ENCODE measurements at places on chromosomes 5 and 9.

DNA sequence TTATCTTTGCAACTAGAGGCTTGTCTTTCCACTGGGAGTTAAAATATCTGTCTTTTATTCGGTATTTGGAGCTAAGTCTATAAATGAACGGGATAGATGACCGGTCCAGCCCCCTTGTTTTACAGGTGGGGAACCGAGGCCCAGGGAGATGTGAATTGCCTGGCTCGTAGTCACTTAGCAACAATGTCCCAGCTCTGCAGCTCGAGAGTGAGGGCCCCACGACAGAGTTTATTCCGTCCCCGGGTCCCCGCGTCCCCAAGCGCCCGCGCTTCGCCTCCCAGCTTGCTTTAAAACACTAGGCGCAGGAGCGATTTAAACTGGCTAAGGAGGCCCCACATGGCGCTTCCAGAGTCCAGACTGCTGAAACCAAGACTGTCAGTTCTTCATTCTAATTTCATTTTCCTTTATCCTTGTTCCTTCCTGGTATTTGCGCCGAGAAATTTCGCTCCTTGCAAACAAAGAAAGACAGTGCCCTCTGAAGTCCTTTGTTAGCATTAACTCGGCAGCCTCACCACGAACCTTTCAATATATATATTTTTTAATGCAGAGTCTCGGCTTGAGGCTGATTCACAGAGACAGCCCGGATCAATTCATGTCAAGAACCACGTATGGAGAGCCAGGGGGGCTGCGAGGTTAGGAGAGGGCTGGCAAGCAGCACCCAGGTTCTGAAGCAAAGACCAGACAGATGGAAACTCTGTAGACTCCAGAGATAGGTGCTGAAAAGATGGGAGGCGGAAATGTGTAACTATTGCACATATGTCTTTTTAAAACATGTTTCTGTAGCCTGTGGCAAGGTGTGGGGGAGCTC, 1.4 kb upstream of the ENC1 start:
- DNase-seq, result peak; percentile 80

DNA sequence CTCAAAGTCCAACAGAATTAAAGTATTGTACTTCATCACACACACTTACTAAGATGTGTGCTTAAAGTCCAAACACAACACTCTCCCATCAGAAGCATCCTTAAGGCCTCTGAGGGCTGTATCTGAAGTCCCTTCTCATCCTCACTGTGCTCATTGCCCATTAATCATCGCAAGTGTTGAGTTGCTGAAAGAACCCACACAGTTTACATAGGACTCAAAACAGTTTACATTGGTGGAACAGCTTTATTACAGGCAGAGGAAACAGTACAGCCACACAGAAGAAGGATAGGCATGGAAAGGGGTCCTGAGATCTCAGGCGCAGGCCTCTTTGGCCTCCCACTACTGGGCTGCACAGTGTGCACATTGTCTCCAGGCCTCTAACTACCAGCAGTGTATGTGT, 113.4 kb downstream of the CMYA5 start:
- DNase-seq, result no peak

GRCh38 chr5:147411359-147412319, 98.2 kb downstream of the DPYSL3 start:
- DNase-seq, result no peak

DNA sequence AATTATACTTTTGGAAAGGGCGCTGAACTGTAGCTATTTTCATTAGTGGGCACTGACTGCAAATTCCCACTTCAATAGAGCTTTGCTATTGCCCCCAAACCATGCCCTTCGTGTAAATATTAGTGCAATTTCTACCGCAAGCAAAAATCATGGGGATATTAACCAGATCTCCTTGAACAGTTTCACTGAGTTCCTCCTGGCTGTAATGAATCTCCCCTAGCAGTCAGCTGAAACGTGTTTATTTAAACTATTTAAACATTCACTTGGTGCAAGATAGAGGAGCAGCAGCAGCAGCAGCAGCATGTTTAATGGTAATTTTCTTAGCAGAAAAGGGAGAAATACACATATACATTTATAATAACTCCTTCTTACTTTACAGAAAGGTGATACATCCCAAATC, 54.4 kb downstream of the ARRDC3 start:
- DNase-seq, result no peak

- DNase-seq, result no peak
These were observed 31.2 kb downstream of the SEMA4D start for GRCh38 chr9:89466451-89467277.

GRCh38 chr5:14503017-14503680, 78.4 kb upstream of the OTULINL start:
- DNase-seq, result no peak

DNA sequence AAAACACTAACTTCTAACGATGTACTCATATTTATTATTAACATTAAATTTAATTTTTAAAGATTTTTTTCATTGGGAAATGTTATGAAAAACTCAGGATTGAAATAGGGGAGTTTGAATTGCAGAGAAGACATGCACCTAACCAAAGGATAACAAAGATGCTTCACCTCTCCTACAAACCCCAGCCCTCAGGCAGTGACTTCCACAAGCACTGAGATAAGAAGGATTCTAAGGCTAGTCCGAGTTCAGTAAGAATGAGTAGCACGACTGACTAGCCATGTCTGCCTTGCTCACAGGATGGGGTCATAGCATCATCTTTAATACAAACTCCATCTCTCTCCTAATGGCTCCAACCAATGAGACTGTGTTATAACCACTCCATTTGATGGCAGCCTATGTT, 7.1 kb upstream of the OR5C1 start:
- no peak for DNase-seq

DNA sequence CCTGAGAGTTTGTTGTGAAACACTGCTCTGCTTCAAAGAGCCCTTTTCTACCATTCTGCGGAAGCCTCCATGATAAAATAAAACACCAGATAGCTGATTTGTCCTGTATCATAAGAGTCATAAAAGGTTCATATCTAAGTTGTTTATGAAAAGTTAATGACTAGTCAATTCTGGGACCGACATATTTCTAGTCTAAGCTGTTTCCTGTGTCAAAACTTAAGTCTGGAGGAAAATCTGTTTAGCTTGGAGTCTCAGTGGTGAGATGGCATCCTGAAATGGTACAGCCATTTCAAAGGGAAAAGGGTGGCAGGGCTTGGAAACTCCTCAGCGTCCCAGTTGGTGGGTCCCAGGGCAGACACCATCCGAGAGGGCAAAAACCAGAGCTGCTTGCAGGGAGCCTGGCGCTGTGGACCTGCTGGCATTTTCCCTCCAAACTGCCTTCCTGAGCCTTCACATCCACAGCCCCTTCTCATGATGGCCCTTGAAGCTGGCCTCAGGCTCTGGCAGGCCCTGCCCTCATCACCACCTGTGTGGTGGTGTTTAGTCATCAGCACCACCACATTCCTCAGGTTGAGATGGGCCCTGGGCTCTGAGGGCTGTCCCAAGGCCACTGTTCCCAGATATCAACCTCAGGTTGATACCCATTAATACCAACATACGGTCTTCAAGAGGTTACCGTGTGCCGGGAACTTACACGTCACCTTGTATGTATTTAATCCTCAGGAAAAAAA, 184.0 kb downstream of the HSPA4 start:
- DNase-seq, result peak; percentile 17

GRCh38 chr5:173391031-173391430, 62.8 kb upstream of the STC2 start:
- DNase-seq, result no peak

DNA sequence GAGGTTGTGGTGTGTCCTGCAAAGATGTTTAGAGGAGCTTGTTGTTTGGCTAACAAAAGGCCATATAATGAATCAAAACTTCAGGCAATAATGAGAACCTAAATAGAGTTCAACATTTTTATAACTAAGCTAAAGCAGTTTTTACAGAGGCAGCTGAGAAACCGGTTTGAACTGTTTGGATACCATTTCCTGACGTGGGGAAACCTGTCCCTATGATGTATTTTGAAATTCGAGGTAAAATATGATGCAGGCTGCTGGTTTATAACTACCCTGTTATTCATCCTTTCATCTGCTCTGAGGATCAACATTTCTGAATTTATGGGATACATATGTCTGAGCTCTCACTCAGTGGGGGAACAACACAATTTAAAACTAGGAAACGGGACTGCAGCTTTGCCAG, 289.5 kb upstream of the IRX2 start:
- DNase-seq, result no peak

GRCh38 chr9:89025553-89025952, 34.3 kb downstream of the S1PR3 start:
- DNase-seq, result no peak

DNA sequence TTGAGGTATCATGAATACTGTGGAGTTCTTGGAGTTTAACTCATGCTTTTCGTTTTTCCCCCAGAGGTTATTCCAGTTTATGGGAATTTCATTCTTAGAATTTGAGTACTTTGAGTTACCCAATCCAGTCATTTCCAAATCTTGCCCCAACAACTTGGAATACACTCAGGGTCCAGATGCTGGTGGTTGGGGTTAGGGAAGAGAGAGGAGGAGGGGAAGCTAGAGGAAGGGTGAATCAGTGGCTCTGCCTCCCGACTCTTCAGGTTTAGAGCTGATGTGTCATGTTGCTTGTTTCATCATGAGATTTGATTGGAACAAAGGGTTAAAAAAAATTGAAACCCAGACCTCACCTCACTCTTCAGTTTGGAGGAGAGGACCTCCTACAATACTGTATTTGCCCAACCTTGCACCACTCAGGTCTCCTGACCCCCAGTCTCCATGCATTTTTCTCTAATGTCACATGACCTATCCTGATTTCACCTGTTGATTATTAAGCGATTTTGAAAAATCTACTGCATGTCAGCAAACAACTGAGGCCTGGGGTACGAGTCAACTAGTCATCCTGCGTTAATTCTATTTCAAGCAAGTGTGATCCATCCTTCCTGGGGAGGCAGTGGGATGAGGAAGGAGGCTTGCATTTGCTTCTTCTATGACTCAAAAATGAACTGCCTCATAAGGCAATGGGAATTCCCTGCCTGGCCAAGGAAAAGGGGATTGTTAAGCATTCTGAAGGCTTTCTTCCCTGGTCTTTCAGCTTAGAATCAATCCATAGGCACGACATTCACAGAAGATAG, 6.2 kb upstream of the SLC1A3 start:
- no peak for DNase-seq

GRCh38 chr9:37650299-37650872, 368 bp upstream of the FRMPD1 start:
- no peak for DNase-seq

GRCh38 chr9:131037335-131038255, 28.6 kb downstream of the LAMC3 start:
- DNase-seq, result no peak

GRCh38 chr5:13945271-13945670, 783 bp upstream of the DNAH5 start:
- no peak for DNase-seq

- DNase-seq, result peak; percentile 37
These were observed 61.7 kb downstream of the OTULIN start for GRCh38 chr5:14726066-14726838.

DNA sequence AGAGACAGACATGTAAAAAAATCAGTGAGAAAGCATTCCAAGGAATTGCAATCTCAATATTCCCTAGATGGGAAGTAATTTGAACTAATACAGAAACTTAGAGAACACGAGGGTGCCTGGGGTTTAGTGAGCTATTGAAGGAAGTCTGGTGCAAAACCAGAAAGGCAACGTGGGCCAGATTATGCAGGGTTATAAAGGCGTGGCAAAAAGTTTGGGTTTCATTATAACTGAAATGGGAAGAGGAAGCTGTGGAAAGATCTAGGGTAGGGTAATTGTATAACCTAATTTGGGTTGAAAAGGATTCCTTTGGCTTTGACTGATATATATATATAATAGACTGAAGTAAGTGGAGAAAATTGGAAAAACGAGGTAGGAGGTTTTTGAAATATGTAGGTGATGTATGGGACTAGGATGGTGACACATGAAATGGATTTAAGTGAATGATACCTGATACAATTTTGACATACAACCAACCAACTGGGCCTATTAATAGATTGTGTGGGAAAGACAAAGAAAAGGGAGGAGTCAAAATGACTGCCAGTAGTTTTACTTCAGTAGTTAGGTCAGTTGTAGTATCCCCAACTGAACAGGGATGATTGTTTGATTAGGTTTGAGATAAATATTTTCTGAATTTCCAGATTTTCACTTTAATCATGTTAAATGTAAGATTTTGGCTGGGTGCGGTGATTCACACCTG, 65.3 kb downstream of the FAM174A start:
- no peak for DNase-seq

DNA sequence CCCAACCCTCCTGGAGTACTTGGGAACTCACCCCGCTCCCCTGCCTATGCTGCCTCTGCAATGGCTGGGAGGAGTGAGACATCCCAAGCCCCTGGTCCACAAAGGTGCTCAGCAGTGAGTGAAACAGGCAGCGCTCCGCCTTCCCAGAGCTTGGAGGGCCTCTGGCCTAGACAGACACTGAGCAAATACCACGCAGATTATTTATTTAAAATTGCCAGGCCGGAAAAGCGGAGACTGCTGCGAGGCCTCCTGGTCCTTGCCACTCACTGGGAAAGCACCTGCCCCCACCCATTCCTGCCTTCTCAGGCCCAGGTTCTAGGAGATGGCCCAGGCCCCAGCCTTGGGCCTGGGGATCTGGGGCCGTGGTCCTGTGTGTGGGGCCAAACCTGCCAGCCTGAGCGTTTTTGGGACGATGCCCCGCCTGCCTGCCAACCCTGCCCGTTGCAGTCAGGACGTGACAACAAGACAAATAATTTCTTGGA, 17.4 kb downstream of the FGF18 start:
- no peak for DNase-seq

GRCh38 chr5:77599679-77600078, 38.8 kb downstream of the OTP start:
- DNase-seq, result no peak

DNA sequence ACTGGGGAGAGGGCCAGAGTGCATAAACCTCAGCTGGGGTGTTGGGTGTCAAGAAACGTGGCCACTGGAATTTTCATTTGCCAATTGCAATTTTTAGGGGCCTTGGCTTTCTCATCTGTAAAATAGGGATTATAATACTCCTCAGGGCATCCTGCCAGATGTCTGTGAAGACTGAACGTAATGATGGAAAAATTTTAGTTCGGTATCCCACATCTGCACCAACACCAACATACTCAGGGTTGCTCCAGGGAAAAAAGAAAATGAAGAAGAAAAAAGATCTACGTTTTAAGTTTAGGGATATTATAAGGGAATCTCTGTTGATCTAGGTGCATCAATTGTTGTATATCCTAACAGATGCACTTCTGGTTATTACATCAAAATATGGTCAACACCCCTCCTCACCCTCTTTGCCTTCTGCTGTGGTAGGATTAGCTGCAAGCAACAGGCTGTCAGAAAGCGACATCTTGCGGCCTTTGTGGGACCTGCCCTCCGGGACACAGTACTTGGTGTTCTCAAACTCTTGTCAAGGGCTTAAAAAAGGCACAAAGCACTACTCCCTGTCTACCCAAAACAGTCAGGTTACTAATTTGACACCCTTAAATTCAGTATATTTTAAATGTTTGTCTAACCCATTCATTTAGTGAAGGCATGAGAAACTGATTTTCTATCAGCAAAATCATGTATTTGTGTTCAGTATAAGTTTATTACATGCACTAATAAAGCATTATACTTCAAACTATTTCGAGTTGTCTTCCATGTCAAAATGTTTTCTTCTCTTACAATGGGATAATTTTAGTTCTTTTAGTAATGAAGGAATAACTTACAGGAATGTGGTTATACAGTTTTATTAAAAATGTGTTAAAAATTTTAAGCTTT, 8.3 kb upstream of the TBC1D2 start:
- DNase-seq, result peak; percentile 79

- DNase-seq, result peak; percentile 60
These were observed 62.8 kb upstream of the IL33 start for GRCh38 chr9:6152788-6153187.

GRCh38 chr5:10975945-10976344, 214.9 kb upstream of the DAP start:
- peak; percentile 54 for DNase-seq

GRCh38 chr5:135055396-135055795, 21.4 kb upstream of the PITX1 start:
- no peak for DNase-seq

Measured in PC-3 (cell line).